ENCODE measurements at places on chromosomes 7 and 10.
A peak's percentile ranks its signal among the peaks of the same experiment; 100 is the strongest.

DNA sequence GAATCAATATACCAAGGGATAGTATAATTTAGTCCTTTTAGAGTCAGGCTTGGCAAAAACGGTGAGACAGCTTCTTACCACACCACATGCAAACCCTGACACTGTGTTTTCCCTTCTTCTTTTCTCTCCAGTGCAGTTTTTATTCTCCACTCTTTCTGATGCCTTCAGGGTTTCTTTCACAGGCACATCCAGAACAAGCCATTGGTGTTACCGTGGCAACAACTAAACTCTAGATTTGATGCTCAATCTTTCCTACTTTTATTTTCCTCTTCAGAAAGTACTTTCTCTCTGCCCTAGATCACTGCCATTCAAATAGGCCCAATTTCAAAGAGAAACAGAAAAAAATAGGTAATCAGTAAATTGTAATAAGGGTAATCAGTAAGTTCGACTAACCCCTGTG is 469.8 kb upstream of the POT1 start:
- DNase-seq = no peak

- DNase-seq = no peak
Measured at GRCh38 chr10:61778137-61778536, 115.4 kb downstream of the CABCOCO1 start.

GRCh38 chr10:97718659-97719142 is 5.2 kb downstream of the MARVELD1 start:
- DNase-seq = no peak

DNA sequence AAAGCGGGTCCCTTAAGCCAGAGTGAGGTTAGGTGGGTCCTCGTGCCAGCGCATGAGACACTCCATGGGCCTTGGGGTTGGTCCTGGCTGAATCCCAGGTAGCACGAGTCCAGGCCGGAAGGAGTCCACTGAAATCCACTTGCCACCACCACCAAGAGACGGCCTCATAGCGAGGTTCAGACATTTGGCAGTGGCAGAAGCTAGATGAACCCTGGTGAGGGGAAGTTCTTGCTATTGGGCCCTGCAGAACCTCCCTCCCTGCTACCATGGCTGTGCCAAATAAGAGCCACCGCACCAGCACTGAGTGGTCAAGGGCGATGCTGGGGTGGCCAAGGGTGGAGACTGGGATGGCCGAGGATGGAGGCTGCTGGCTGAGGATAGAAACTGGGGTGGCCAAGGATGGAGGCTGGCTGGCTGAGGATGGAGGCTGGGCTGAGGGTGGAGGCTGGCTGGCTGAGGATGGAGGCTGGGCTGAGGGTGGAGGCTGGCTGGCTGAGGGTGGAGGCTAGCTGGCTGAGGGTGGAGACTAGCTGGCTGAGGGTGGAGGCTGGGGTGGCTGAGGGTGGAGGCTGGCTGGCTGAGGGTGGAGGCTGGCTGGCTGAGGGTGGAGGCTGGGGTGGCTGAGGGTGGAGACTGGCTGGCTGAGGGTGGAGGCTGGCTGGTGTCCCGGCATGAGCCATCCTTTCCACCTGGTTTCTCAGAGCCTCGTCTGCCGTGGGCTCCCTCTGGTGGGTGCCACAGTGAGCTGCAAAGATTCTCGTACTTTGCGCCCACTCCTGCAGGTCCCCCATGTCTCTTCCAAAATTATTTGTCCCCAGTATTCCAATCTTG is 88.2 kb downstream of the ELFN1 start:
- DNase-seq = peak; percentile 28

DNA sequence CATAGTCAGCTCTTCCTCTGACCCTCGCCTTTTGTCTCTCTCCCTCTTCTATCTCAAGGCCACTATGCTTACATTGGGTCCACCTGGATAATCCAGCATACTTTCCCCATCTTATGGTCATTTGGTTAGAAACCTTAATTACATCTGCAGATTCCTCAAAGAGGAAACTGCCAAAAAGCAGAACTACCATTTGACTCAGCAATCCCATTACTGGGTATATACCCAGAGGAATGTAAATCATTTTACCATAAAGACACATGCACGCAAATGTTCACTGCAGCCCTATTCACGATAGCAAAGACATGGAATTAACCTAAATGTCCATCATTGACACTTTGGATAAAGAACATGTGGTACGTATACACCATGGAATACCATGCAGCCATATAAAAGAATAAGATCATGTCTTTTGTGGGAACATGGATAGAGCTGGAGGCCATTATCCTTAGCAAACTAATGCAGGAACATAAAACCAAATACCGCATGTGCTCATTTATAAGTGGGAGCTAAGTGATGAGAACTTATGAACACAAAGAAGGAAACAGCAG is 114.8 kb upstream of the NPY start:
- DNase-seq = no peak

Data from fibroblast of skin of back (primary cell).